ENCODE measurements at places on chromosomes 11 and 22. TPM values are rescaled to one million over a fixed set of nuclear protein-coding genes. Genes with fewer than 3 reads are reported as not detected.

DNA sequence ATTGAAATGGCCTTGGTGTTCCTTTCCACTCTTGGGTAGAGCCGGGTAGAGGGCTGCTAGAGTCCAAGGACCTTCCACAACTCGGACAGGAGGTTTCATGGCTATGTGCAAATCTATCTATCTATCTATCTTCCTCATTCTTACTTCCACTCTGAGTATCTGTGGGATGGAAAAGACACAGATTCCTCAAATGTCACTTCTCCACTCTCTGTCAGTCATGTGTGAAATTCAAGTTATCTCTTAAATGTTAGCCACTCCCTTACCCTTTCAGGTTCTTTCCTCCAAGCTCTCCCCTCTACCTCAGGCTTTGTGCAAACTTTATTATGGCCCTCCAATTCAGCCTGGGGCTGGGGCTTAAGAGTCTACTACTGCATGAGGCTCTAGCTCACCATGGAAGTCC is 84.3 kb downstream of the GDPD4 start:
- no peak for DNase-seq

GRCh38 chr11:65868076-65868667 is 4.4 kb downstream of the EFEMP2 start:
- no peak for DNase-seq

Gene KRTAP5-10
- not detected for total RNA-seq

- no peak for DNase-seq
Measured at GRCh38 chr22:19291218-19291579, 320 bp downstream of the CLTCL1 start.

Gene LRRN4CL
- 0.41 TPM for total RNA-seq

Gene ANO9
- 26.0 TPM for total RNA-seq

Gene OR5D18
- total RNA-seq: not detected

Gene NOX4
- 0.10 TPM for total RNA-seq

DNA sequence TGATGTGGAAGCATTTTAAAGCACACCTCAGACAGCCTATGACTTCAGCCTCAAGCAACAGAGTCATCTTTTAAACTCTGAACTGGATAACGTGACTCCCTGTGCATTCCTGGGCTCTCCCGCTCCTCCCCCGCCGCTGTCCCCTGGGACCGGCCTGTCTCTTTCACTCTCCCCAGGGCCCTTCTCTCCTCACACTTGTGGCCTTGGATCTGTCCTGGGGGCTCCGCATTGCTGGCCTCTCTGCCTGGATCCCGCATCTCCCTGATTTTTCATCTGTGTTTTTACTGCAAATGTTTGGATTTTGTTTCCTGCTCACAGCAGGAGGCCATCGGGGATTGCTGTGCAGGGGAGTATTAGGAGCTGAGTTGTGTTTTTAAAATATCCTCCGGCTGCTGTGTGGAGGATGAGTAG is 15.4 kb downstream of the C11orf24 start:
- no peak for DNase-seq

GRCh38 chr22:19212302-19212870 is 33.9 kb upstream of the SLC25A1 start:
- no peak for DNase-seq

DNA sequence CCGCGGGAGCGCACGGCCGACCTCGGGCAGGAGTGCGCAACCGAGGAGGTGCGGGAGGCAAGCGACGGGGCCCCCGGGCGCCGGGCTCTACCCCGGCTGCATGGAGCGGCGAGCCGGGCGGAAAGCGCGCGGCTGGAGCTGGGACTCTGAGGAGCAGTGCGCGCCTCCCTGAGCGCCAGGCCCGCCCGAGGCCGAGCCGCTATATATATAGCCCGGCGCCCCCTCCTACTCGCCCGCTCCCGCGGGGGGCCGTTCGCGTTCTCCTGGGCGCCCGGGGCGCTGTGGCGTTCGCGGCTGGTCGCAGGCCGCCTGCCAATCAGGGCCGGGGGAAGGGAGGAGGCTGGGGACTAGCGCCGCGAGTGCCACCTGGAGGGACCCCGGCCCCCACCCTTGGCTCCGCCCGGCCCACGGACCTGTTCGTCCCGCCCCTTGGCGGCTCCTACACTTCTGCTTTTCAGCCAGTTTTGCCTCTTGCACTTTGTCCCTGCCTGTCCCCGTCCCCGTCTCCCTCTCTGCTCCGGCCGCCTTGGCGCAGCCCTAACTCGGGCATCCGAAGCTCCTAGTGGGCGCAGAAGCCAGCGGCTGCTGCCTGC is at the start of gene FGF4:
TSS of gene FGF4 (minus strand) at position 179 of the 593 bp plus-strand sequence. CDS start 257 bp downstream, outside the sequence.
- DNase-seq: no peak

Gene IGSF9B
- 1.6 TPM for total RNA-seq

Gene SOX10
- 0.14 TPM for total RNA-seq

GRCh38 chr11:3030289-3031070 is 26.7 kb downstream of the CARS1 start:
- DNase-seq: no peak

- DNase-seq: no peak
Measured at GRCh38 chr22:30887861-30888260, 80.7 kb downstream of the MORC2 start.

Gene LRRC10B
- 0.07 TPM for total RNA-seq

- DNase-seq: no peak
Measured at GRCh38 chr22:38871360-38872171, 450 bp downstream of the CBX6 start.

Gene ARHGAP20
- total RNA-seq: not detected

- no peak for DNase-seq
Measured at GRCh38 chr11:100890789-100891188, 203.7 kb downstream of the ARHGAP42 start.

DNA sequence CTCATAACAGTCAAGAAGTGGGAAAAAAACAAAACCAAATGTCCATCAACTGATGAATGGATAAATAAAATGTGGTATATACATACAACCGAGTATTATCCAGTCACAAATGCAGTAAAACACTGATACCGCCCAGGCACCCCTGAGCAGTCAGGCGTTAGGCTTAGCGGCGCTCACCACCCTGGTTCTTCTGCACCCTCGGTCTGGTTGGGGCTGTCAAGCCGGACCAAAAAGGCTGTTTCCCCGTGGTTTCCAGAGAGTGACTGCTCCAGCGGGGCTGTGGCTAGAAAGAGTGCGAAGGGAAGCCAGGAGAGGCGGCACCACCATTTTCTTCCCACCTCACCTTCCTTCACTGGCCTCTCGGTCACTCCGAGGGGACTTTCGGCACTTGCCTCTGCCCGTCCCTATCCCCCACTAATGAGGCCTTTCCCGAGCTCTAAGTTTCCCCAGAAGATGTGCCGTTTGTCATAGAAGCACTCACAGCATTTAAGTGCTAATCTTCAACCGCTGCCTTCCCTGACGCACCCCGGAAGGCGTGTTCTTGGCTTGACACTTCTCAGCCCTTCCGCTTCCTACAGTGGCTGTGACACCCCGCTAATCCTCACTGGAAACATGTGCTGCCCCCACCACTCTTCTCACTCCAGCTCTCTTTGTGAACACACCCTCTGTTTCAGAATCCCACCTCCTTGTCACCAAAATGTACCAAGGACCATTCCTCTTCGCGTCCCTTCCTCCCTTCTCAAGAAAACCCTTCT is 42.4 kb downstream of the FCHSD2 start:
- no peak for DNase-seq

Gene GGTLC3
- total RNA-seq: not detected

All from foreskin keratinocyte (primary cell).